ENCODE measurements at places on chromosomes 1 and 21. TPM values are rescaled to one million over a fixed set of nuclear protein-coding genes. Genes with fewer than 3 reads are reported as not detected.

Gene KLHDC9
- 0.66 TPM for total RNA-seq

Gene NVL
- 21.7 TPM for total RNA-seq

Gene OR2L8
- total RNA-seq: not detected

Gene AIRE
- total RNA-seq: not detected

Gene C1QTNF12
- 0.44 TPM for total RNA-seq

Gene IGSF21
- not detected for total RNA-seq

Gene OVAAL
- not detected for total RNA-seq

Gene SLC25A33
- 5.9 TPM for total RNA-seq

Gene AQP10
- total RNA-seq: not detected

Gene ADORA1
- 5.0 TPM for total RNA-seq

Gene ZNF436
- 13.5 TPM for total RNA-seq

Gene DPYD
- 24.1 TPM for total RNA-seq

Gene EDARADD
- total RNA-seq: 0.43 TPM

Gene KIF17
- total RNA-seq: 1.6 TPM

Gene TMEM53
- total RNA-seq: 7.0 TPM

Gene KCNH1
- 1.1 TPM for total RNA-seq

Gene FMO5
- 0.44 TPM for total RNA-seq

Gene LRRC8C
- total RNA-seq: 39.8 TPM

Gene KCNJ15
- total RNA-seq: 6.0 TPM

Gene SH2D5
- 6.7 TPM for total RNA-seq

Gene CEP350
- total RNA-seq: 56.3 TPM

Gene CA14
- not detected for total RNA-seq

Gene MAN1C1
- 0.14 TPM for total RNA-seq

Gene GPR137B
- 19.5 TPM for total RNA-seq

Gene PTPN7
- not detected for total RNA-seq

Gene TMEM125
- total RNA-seq: not detected

Gene GBP4
- 2.0 TPM for total RNA-seq

Gene PROK1
- total RNA-seq: not detected

Gene CD1E
- not detected for total RNA-seq

Gene DPT
- total RNA-seq: under 0.01 TPM

Gene HLCS
- total RNA-seq: 39.4 TPM

Gene PRKAA2
- 0.22 TPM for total RNA-seq

Gene ADGRL4
- 3.7 TPM for total RNA-seq

Gene CDK18
- 0.22 TPM for total RNA-seq

Gene NID1
- 145 TPM for total RNA-seq
